NT2/D1 (cell line): ENCODE measurements at places on chromosomes 13 and 19.

- no peak for DNase-seq
Observed at GRCh38 chr13:113413898-113414282, 39.4 kb downstream of the ADPRHL1 start.

DNA sequence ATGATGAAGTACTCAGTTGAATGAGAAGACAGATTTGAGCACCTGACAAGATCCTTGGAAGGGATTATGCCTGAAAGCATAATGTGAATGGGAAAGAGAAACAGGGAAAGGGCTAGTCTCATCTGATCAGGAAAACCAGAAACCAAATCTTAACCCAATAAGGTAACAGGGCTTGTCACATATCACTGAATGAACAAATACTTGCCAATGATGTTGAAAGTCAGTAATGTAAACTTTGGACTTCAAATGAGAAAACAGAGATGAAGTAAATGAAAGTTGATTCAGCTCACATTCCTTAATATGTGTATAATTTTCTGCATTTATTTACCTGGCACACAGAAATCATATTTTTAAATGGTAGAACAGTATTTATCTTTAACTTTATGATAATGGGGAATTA is 480.0 kb downstream of the KCTD12 start:
- DNase-seq: no peak

GRCh38 chr13:110822669-110822945 is 92.3 kb downstream of the ANKRD10 start:
- no peak for DNase-seq

- no peak for DNase-seq
Observed at GRCh38 chr13:75514080-75514995, 23.3 kb downstream of the COMMD6 start.

GRCh38 chr13:77422724-77423123 is 95.8 kb upstream of the MYCBP2 start:
- no peak for DNase-seq

- DNase-seq: no peak
Observed at GRCh38 chr13:41542281-41542680, 84.9 kb downstream of the RGCC start.

GRCh38 chr13:32676242-32676641 is 90.0 kb downstream of the PDS5B start:
- DNase-seq: no peak

DNA sequence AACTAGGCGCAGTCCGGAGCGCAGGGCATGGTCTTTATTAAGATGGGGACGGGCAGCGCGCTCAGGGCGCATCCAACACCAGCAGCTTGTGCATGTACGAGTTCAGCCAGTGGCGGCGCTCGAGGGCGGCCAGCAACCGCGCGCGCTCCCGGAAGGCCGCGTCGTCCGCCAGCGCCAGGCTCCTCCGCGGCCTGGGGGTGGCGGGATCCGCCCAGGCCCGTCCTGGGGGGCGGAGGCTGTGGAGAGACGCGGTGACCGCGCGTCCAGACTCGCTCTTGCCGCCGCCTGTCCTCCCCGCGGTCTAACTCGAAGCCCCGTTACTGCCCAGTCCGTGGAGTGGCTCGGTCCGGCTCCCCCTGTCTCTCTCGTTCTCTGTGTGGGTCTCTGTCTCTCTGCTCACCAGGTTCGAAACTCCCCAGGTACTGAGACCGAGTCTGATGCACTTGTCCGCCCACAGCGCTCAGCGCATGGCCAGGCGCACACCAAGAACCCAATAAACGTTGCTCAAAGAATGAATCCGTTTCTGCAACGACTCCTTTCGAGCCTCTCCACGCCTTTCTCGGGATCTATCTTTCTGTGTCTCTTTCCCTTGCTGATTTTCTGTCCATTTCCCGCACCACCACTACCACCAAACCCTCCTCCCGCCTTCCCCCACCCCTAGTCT is 702 bp downstream of the PTH2 start:
- DNase-seq: no peak
